ENCODE measurements at places on chromosomes 7 and 10.

- DNase-seq = no peak
Measured at GRCh38 chr7:39888171-39888853, 61.7 kb upstream of the CDK13 start.

DNA sequence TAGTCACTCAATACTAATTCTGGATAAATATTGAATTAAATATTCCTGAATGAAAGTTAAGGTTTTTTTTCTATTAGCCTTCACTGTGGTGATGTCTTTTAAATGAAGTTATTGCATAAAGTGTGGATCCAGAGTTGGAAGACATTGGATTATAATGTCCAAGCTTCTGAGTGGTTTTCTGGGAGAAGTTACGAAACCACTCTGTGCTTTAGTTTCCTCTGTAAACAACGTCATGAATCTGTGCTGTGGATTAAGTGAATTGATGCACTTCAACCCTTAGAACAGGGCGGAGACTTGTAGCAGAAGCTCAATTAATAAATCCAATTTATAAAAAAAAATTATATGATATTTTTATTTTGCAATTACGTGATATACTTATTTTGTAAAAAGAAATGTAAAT lies 271.7 kb downstream of the BICC1 start:
- no peak for DNase-seq

DNA sequence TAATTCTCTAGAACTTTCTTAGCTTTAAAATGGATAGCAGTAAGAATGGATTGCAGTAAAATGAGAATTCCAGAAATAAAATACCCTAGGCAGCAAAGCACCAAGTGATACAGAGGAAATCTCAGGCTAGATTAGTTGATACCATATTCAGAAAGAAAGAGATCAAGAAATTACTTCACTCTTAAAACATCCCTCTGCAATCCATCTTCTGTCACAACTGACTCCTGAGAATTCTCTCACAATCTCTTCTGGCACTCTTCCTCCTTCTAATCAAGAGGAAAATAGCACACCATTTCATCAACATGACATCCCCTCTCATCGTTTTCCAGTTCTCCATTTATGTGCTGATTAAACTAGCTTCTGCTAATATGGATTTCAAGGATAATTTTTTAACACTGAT lies 42.2 kb upstream of the LAMB1 start:
- DNase-seq = peak; percentile 75

DNA sequence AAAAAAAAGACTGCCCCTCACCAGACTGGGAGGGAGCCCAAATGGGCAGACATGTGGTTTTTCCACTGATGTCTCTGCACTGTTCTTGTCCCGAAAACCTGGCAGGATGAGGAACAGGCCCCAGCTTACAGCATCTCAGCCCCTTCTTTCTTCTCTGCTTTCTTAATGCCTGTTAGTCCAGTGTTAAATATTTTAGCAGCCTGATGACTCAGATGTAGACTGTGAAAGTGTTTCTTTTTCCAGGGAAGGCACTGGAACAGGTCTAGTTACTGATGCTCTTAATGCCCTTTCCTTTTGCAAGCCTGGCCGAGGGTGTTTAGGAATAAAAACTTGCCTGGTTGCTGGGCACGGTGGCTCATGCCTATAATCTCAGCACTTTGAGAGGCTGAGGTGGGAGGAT lies 107.7 kb downstream of the TACC2 start:
- DNase-seq = no peak

- DNase-seq = no peak
Measured at GRCh38 chr7:49776994-49777393, 3.6 kb downstream of the VWC2 start.

DNA sequence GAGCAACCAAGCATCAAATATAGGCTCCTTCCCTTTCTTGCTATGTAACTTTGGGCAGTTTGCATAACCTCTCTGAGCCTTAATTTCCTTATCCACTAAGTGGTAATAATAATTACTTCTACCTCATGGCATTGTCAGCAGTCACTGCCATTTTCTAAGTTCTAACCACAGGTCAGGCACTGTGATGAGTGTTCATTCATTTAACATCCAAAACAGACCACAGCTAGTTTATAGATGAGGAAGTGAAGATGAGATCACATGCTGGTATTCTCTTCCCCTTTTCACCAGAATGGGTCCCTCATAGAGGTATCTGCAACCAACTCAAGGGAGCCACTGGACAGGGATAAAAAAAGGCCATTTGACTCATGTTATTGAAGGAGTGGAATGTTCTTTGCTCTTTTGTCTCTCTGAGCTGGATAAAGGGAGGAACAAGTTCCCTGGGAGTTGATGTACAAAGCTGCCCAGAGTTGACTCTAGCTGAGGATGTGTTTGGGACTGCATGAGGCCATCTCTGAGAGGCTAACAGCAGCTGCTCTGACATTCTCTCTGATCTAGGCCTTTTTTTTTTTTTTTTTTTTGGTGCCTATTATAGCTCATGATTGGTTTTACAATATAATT lies 65.0 kb downstream of the DNAJC12 start:
- no peak for DNase-seq

DNA sequence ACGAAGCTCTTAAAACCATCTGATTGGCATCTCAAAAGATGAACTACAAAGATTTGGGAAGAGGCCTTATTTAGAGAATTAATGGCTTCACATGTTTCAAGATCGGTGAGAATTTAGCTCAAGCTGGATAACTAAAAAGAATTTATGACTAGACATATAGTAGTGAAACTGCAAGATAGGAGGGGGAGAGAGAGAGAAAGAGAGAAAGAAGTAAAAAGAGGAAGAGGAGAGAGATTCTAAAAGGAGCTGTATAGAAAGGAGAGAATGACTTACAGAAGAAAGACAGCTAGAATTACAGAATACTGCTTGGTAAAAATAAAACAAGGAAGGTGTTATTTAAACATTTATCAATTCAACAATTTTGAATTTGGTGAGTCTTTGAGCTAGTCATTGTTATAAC lies 592.3 kb downstream of the SH2D4B start:
- DNase-seq = no peak

- DNase-seq = peak; percentile 78
Measured at GRCh38 chr7:2109936-2110609, 122.7 kb downstream of the MAD1L1 start.

- peak; percentile 76 for DNase-seq
Measured at GRCh38 chr7:90625562-90625961, 29.4 kb downstream of the CDK14 start.

- DNase-seq = no peak
Measured at GRCh38 chr10:46216003-46216634, 70.7 kb upstream of the ANTXRL start.

DNA sequence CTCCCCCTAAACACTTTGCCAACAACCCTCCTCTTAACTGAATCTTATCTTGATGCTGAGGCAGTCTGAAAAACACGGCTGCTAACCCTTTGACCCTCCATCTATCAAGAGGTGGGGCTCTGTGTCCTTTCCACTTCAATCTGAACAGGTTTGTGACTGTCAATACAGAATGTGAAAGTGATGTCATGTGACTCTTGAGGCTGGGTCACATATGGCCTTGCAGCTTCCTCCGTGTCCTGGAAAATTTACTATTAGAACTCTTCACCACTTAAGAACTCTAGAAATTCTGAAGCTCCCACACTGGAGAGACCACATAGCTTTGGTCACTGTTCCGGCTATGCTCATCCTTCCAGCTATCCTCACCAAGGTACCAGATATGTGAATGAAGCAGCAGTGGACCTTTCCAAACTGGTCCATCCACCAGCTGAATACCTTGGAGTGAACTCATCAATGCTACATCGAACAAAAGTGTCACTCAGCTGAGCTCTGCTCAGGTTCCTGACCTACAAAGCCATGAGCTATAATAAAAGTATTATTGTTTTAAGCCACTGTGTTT lies 30.7 kb upstream of the ASAH2 start:
- no peak for DNase-seq

DNA sequence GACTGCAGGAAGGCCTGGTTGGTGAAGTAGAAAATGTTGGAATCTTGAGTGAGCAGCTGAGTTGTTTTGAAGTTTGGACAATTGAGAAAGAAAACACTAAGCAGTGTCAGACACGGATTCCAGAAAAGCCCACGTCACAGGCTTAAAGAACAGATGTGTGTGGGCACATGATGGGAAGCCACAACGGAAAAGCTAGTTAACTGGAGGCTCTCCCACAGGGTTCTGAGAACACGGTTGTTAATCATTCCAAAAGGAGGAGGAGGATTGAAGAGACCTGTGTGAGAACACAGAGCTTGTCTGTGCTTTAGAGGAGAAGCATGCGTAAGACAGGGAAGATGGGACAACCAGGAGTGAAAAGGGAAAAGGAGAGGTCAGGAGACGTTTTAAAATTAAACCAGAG lies 42.6 kb downstream of the SHH start:
- peak; percentile 61 for DNase-seq

- no peak for DNase-seq
Measured at GRCh38 chr10:93656155-93656554, 43.8 kb downstream of the PDE6C start.

DNA sequence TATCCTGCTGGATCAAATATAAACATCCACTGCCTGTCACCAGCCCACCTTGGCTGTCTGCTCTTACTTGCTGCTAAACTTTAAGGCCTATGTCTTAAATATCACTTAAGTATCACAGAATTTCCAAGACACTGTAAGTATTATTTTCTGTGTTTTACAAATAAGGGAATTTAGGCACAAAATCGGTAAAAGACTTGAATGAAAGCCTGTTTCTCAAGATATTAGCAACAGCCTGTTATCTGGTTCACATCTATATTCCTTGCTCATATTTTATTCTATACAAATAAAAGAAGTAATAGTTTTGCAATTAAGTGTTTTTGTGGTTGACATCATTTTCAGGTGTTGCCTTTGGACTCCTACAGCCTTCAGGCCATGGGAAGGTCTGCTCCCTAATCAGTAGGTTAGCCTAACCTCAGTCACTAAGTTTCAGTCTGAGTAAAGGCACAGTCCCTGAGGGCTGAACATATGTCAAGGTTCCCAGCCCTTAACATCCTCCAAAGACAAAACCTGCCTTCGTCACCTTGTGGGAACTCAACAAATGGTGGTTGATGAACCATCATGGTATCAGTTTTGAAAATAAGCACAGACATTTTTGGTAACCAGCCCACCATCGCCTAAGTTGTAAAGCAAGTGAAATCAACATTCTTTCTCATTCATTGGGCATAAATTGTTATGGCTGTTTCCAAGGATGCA lies 127.1 kb downstream of the CREB5 start:
- no peak for DNase-seq
